SJCRH30 (cell line): ENCODE measurements at places on chromosomes 5 and 9.

GRCh38 chr5:41809128-41809527, 61.1 kb downstream of the OXCT1 start:
- no peak for DNase-seq

DNA sequence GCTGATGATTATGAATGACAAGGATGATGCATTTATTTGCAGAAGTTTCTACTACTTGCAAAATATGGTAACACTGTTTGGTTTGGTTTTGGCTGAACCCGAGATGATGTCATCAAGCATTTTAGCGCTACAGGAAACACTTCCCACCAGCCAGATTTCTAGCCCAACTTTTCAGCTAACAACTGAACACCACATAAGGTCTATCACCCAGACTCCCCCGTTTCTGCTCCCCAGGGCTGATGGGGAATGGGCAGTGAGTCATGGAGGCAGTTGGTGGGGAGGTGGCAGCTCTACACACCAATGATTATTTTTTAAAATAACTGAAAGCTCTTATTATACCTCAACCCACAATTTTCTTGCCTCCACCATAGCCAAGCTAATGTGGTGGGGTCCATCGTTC, 302.9 kb downstream of the CEMIP2 start:
- no peak for DNase-seq

DNA sequence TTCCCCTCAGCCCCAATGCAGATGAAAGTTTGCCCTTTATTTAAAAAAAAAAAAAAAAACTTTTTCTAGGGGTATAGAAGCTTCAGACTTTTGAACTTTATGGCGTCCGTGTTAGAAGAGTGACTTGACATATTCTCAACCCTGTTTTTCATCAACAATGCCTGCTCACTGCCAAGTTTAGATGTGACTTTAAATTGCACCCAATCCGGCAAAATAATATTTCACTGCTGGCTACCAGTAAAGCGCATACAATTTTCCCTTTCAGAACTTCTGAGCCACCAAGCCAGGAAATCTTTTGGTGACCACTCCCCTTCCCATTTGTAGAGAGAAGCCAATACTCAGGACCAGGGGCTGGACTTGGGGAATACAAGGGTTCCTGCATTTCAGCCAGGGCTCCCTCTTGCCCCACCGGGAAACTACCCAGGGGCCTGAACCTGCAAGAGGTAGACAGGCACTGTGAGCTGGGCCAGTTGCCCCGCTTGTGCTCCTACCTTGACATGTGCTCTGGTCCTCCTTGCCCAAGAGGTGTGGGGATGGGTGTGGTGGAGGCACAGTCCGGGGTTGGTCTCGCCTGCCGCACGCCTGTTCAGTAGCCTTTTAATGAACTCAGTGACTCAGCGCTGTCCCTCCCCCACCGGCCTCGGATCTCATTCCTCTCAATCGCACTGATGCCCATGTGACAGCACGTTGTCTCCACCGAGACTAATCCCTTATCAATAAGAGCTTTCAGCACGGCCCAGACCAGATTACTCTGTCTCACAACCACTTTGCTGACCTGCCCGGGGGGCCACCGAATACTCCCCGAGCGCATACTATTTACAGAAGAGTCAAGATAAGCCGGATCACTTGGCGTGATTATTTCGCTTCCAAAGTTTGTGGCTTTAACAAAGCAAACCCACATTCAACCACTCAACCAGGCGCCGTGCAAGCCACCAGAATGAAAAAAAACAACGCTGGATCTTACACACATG, 226.4 kb downstream of the DCP2 start:
- peak; percentile 90 for DNase-seq

DNA sequence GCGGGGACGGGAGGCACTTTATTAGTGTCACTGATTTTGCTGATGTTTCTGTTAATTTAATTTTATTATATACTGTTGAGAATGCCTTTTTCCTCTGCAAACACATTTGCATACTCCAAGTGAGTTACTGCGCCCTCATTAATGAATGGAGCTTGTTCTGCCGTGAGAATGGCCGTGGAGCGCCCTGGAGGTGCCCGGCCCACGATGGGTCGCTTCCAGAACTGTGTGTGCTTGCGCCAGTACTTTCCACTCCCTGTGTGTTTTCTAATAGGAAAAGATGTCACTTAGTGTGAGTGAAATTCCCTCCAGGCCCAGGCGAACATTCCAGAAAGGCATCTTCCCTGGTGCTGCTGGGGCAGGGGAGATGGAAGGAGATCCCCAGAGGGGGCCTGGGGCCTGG, 30.1 kb downstream of the NDUFS6 start:
- no peak for DNase-seq

- no peak for DNase-seq
These were observed 66.4 kb downstream of the PTCH1 start for GRCh38 chr9:95450171-95451064.

- DNase-seq = peak; percentile 88
These were observed at the start of gene DPYSL3 for GRCh38 chr5:147509710-147510651. Gene DPYSL3 (minus strand): TSS chr5:147510068. CDS start chr5:147509858, 210 bp downstream.

DNA sequence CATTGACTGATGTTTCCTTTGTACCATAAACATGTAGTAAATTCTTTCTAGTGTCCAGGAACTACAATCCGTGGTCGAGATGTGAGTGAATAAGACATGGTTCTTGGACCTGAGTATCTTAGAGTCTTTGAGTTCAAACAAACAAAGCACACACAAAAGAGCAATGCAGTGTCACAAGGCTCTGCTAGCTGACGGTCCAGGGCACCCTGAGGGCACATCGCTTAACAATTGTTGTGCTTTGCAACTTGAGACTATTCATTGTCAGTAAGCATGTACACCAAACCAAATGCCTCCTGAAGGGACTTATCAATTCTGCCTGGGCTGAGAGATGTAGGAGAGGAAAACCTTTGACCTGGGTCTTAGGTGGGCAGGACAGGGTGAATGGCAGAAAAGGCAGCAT, 84.8 kb downstream of the CAMK4 start:
- peak; percentile 14 for DNase-seq

DNA sequence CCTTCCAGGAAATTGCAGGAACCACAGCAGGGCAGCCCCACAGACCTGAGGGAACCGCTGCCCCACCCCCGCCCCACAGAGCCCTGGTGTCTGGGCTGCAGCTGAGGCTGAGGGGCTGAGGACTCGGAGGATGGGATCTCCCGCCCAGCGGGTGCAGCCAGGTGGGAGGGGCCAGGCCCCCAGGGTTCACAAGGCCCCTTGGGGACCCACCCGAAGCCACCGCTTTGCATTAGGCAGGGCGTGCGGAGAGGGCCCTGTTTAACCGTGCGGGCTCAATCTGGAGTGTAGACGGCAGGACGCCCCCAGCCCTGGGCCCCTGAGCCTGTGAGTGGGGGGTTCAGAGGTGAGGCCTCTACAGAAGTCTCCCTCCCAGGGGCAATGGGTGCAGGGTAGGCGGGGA, 10.8 kb downstream of the NOTCH1 start:
- no peak for DNase-seq

DNA sequence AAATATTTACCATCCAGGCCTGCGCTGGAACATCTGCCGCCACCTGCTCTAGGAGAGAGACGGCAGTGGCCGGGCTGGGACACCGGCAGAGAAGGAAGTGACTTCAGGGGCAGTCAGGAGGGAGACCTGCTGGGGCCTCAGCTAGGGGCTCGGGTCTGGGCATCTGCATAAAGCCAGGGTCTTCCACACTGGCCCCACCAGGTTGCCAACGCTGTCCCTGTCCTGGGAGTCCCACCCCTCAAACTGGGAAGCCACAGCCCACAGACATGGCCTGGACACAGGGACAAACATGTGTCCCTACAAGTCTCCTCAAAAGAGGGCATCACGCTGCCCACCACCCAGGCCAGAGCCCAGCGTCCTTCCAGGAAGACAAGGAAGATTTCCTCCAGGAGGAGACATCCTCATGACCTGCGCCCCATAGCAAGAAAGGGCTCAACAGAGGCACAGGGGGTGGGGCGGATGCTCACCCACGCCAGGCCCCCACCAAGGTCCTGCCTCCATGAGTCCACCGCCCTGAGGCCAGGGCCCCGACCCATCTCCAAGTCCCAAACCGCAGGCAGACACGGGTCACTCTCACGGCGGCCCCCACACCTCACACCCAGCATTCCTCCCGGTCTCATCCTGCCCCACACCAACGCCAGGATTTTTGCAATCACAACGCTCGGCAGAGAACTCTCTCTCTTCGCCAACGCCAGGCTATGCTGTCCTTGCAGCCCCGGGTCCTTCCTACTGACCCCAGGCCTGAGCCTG, 9.0 kb downstream of the VAV2 start:
- DNase-seq = no peak

DNA sequence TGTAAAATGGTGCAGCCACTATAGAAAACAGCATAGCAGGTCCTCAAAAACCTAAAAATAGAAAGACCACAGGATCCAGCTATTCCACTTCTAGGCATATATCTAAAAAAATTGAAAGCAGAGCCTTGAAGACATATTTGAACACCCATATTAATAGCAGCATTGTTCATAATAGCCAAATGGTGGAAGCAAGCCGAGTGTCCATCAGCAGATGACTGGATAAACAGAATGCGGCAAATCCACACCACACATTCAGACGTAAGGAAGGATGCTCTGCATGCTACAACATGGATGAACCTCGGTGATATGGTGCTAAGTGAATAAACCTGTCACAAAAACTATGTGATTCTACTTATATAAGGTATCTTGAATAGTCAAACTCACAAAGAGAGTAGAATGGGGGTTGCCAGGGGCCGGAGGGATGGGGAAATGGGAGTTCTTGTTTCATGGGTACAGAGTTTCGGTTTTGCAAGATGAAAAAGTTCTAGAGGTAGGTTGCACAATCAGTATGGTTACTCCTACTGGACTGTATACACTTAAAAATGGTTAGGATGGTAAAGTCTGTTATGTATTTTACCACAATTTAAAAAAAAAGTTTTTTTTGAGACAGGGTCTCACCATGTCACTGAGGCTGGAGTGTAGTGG, 17.1 kb upstream of the HSD17B3 start:
- no peak for DNase-seq

- no peak for DNase-seq
These were observed 273.0 kb upstream of the RPS23 start for GRCh38 chr5:82551192-82551591.

DNA sequence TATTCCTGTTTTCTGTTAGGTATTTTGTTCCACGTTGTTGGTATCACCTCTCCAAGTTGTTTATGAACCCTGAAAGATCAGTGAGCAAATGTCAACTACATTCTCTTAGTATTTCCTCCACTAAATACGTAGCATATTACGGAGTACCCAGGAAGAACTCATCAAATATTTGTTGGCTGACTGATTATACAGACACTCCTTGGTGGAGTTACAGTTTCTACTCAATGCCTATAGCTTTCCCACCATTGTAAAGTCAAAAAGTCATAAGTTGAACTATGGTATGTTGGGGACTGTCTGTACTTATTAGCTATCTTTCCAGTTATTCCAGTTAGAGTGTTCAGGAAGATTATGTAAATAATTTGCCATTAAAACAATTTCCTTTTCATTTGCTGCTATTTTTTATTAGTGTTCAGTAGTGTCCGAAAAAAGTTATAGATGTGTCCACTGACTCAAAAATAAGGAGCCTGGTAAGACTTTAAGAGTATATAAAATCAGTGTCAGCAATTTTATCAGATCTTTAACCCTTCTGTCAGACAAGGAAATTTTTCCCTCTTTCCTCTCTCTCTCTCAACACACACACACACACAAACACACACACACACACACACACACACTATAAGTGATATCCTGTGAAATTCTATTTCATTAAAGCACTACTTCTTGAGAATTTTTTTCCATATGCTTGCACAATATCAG, 6.8 kb upstream of the APBA1 start:
- no peak for DNase-seq

DNA sequence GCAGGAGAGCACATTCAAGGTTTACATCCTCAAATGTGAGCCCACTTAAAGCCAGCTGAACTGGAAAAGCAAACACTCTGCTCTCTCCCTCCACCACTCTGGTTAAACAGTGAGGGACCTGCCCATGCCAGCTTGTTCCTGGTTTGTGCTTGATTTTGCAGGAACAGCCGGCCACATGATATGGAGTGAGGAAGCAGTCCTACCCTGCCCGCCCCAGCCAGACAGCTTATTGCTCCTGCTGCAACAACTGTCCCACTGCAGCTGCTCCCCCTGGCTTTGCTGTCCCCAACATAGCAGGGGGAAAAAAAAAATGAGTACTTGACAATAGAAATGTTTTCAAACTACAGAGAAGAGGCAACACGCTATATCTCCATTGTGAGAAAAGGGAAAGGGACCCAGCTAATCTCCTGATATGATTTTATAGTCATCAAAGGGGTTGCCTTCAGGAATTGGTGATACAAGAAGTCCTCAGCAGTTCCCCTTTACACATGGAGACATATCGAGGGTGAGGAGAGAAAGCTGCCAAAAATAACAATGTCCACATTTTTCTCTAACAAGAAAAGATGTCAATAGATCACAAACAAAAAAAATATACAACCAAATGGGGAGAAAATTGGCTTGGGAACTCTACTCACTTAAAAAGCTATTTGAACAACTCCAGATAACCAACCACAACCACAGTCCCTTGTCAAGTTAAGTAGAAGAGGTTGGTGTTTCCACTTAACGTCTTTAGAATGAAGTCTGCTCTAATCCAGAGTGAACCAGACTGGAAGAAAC, 4.6 kb downstream of the MYO10 start:
- peak; percentile 64 for DNase-seq

- DNase-seq = no peak
These were observed 164.3 kb downstream of the DOCK2 start for GRCh38 chr5:169801324-169801777.

- no peak for DNase-seq
These were observed 2.1 kb upstream of the EEIG1 start for GRCh38 chr9:127982912-127983311.

- no peak for DNase-seq
These were observed 194.8 kb downstream of the AUH start for GRCh38 chr9:91166796-91167366.

- DNase-seq = no peak
These were observed 10.7 kb downstream of the IDNK start for GRCh38 chr9:83633676-83634075.

- DNase-seq = no peak
These were observed 46.0 kb upstream of the FREM1 start for GRCh38 chr9:14956208-14956607.

DNA sequence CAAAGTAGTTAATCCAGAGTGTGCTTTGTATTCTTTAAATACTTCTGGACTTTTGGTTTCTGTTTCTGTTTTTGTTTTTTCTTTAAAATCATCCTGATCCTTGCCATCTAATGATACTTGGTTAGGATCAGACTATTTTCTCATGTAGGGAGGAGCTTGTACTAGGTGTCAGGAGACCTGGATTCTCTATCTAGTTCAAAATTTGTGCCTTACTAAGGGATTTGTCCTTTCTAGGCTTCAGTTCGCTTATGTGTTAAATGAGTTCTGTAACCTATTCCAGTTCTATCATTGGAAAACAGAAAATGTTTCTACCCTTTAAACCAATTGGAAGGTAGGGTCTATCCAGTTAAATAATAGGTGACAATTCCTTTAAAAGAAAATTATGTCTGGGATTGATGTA, 3.3 kb upstream of the MEF2C start:
- DNase-seq = no peak

DNA sequence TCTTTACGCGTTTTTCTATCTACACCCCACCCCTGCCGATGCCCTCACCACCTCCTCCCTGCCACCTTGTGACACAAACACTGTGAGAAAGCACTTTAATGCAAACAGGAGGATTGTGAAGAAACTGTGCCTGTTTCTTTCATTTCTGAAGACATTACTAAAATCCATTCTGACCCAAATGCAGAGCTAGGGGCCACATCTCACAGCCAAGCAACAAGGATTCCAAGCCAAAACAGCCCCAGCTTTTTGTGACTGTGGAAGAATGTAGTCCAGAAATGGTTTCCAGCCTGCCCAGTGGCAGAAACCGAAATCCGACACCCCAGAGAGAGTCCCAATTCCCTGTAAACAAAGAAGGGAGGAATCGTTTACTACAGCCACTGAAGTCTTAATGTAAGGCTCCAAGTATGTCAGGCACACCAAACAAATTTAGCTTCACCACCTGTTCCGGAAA, 190.9 kb downstream of the TTC39B start:
- DNase-seq = peak; percentile 48

GRCh38 chr5:91212714-91213092, 170.4 kb downstream of the ARRDC3 start:
- peak; percentile 56 for DNase-seq
